CD8-positive, alpha-beta memory T cell (primary cell): ENCODE measurements at places on chromosomes 1 and 21.

- H3K4me3 ChIP-seq, result peak overlapping the region; percentile 38
- DNase-seq, result peak; percentile 97
- H3K27ac ChIP-seq, result peak overlapping the region; percentile 87
- peaks cover 50% of the 10 kb centered on the region for H3K4me1 ChIP-seq
Observed at GRCh38 chr1:15949453-15950245, 26.3 kb downstream of the ZBTB17 start.

DNA sequence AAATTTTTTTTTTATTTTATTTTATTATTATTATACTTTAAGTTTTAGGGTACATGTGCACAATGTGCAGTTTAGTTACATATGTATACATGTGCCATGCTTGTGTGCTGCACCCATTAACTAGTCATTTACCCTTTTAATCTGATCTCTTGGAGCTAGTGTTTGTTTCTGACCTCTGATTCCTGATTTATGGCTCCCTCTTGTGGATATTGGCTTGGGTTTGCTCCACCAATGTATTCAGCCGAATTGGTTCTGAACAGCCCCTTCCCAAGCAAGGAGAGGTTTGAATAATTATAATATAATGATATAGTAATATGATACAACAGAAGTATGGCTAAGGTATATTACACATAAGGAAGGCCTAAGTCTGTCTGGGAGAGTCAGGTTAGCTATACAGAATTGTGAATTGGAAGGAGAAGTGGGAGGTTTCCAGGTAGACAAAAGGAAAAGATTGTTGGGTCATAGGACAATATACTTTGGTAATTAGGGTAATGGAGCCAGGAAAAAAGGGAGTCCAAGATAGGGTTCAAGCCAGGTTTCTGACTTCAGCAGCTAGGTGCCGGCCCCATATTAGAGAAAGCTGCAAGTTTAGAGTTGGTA, 53.1 kb upstream of the HMCN1 start:
- H3K27ac ChIP-seq, result no peak overlapping the region
- peaks cover 15% of the 10 kb centered on the region for H3K4me1 ChIP-seq
- no peaks in the 10 kb centered on the region for H3K36me3 ChIP-seq
- no peaks in the 10 kb centered on the region for H3K27me3 ChIP-seq
- no peak overlapping the region for H3K4me3 ChIP-seq
- peak; percentile 17 for DNase-seq

GRCh38 chr1:86508583-86508969, 38.3 kb upstream of the CLCA4 start:
- no peak for DNase-seq
- no peaks in the 10 kb centered on the region for H3K27me3 ChIP-seq
- no peaks in the 10 kb centered on the region for H3K4me1 ChIP-seq
- H3K36me3 ChIP-seq, result no peaks in the 10 kb centered on the region

DNA sequence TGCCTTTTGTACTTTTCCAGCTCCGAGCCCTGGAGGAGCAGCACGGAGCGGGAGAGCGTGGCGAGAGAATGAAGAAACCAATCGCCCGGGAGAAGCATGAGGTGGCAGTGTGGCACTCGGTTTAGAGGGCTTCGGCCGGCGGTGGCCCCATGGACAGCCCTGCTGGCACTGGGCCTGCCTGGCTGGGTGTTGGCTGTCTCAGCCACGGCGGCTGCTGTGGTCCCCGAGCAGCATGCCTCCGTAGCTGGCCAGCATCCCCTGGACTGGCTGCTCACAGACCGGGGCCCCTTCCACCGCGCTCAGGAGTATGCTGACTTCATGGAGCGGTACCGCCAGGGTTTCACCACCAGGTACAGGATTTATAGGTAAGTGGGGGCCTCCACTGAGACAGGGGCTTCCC, 59.0 kb downstream of the BRINP2 start:
- H3K4me1 ChIP-seq, result no peaks in the 10 kb centered on the region
- H3K27me3 ChIP-seq, result no peaks in the 10 kb centered on the region
- no peak overlapping the region for H3K27ac ChIP-seq
- no peaks in the 10 kb centered on the region for H3K36me3 ChIP-seq
- no peak overlapping the region for H3K4me3 ChIP-seq

DNA sequence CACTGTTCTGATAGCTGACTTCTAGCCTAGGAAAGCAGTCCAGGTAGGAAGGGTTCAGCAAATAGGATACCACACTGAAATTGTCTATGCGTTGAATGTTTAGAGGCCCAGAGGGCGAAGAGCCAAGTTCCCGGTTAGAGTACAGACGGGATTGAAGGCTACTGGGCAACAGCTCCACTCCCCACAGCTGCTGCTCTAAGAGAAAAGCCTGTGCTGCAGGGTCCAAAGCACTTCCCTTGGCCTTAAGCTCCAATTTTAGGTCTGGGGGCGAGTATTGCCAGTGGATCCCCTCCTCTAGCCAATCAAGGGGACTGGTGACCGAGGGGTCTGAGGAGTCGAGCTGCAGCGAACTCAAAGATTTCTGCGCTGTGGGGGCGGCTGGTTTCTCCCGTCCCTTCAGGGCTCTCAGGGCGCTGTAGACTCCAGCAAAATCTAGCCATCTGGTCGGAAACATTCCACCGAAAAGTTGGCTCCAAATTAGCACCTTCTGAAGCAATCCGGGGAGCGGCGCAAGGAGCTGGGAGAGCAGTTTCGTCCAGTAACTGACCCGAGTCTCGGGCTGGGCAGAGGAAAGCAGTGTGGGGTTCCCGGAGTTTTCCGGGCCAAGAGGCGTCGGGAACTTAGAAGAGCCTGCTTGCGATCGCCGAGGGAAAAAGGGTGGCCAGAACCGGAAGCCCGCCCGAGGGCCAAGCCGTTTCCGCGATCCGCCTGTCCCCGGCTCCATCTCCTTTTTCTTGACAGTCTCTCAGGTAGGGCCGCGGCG, 748 bp downstream of the PPP1R15B start:
- peaks cover 18% of the 10 kb centered on the region for H3K36me3 ChIP-seq
- DNase-seq, result peak; percentile 17
- H3K27me3 ChIP-seq, result no peaks in the 10 kb centered on the region
- H3K4me1 ChIP-seq, result peaks cover 12% of the 10 kb centered on the region
- peak overlapping the region; percentile 100 for H3K27ac ChIP-seq

GRCh38 chr1:238861342-238862066, 524.9 kb upstream of the CHRM3 start:
- H3K27me3 ChIP-seq, result no peaks in the 10 kb centered on the region
- DNase-seq, result no peak
- no peaks in the 10 kb centered on the region for H3K4me1 ChIP-seq
- no peak overlapping the region for H3K4me3 ChIP-seq
- no peak overlapping the region for H3K27ac ChIP-seq

DNA sequence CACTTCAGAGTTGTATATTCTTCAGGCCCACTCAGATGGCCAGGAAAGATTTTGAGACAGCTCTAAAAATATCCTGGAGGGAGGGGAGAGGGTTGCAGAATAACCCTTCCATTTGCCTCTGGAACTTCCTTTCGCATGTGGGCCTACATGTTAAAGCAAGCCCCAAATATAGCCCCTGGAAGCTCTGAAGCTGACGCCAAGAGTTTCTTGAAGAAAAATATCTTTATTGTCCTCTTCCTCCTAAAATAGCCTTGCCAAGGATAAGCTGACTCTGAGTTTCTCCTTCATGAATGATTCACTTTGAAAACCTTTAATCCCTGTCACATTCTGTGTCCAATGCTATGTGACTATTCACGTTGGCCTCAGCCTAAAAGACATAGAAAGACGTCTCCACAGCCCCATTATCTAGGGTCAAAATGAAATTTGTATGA, 6.4 kb downstream of the C1orf116 start:
- H3K27me3 ChIP-seq, result peaks cover 4% of the 10 kb centered on the region
- no peaks in the 10 kb centered on the region for H3K4me1 ChIP-seq
- DNase-seq, result no peak
- no peaks in the 10 kb centered on the region for H3K36me3 ChIP-seq
- H3K27ac ChIP-seq, result peak overlapping the region; percentile 91

DNA sequence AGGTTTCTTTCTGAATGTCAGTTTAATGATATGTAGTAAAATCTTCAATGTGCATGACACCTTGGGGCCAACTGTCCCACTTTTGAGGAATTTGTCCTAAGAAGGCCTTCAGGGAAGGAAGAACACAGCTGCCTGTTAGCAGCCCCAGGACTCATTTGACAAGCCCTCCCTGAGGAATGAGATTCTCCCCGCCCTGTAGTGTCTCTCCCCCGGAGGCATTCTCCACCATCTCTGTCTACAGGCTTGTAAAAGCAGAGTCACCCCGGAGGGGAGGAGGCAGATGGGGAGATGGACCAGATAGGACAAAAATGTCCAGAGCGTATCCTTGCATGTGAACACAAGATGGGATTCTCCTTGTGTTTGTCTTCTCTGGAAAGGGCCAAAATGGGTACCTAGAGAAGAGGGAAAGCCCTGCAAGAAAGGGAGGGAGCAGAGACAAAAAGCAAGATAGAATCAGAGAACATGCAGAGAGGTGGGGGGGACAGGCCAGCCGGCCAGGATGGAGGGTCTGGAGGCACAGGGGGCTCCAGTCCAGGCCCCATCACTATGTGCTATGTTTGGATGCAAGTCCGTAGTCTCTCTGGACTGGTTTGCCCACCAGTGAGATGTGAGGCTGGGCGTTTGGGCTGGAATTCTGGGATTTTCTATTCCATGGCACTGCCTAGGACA, 12.0 kb upstream of the WNT3A start:
- no peak for DNase-seq
- H3K27me3 ChIP-seq, result no peaks in the 10 kb centered on the region

GRCh38 chr1:87132284-87132870, 196.3 kb upstream of the LMO4 start:
- H3K27ac ChIP-seq, result no peak overlapping the region
- DNase-seq, result no peak
- peaks cover 10% of the 10 kb centered on the region for H3K27me3 ChIP-seq

- no peaks in the 10 kb centered on the region for H3K27me3 ChIP-seq
- no peak overlapping the region for H3K4me3 ChIP-seq
- H3K4me1 ChIP-seq, result peaks cover 6% of the 10 kb centered on the region
Observed at GRCh38 chr1:210937846-210938245, 196.1 kb downstream of the KCNH1 start.

DNA sequence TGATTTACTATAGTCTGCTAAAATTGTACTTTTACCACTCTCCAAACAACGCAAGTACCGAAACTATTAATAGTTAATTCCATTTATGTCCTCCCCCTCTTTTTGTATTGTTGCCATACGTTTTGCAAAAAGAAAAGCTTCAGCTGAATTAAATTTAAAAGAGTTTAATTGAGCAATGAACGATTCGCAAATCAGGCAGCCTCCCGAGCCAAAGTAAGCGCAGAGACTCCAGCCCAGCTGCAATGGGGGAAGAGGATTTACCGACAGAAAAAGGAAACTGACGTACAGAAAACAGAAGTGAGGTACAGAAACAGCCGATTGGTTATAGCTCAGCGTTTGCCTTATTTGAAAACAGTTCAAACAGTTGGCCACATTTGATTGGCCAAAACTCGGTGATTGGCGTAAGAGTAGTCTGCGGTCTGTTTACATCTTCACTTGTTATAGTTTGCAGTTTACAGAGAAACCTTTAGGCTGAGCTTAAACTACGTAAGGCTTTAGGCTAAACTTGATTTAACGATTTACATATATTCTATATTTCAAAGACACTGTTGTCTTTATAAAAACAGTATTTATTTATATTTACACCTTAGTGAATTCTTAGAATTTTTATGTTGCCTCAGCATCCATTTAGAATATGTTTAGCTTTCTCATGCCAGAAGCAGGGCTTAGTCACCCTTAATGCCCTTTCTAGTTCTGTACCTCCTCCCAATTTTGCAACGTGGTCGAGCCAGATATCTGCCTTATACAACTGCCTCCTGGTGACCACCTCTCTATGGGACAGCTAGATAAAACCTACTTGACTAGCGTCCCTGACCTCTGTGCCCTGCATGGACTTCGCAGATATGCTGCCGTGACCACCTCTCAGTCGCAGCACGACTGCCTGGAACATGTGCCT, 23.8 kb downstream of the CR1 start:
- DNase-seq, result no peak
- no peak overlapping the region for H3K4me3 ChIP-seq
- no peaks in the 10 kb centered on the region for H3K4me1 ChIP-seq
- no peaks in the 10 kb centered on the region for H3K27me3 ChIP-seq
- H3K36me3 ChIP-seq, result no peaks in the 10 kb centered on the region

DNA sequence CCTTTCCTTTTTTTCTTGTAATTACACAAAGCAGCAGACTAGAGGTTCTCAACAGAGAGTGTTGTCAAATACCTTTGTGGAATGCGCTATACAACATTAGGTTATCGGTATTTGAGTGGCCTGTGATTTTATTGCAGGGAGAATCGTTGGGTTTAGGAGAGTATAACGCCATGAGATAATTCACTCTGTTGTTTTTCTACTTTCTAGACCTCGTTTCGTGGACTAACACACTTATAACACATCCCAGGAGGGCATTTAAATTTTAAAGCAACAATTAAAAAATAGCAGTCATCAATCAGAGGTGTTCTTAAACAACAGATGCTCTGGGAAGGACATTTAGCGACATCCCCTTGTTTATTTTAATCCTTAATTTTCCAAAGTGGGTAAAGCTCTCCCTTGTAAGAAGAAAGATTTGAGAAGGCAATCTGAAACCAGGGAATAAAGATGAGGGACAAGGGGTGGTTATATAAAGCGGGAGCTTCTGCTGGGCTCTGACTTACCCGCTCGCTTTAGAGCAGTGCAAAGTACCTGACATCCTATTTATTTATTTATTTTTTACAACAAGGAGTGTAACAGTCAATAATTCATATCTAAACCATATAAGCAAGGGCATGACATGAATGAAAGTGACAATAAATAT, 4.9 kb downstream of the PBX1 start:
- H3K27me3 ChIP-seq, result no peaks in the 10 kb centered on the region
- H3K36me3 ChIP-seq, result no peaks in the 10 kb centered on the region
- peaks cover 3% of the 10 kb centered on the region for H3K4me1 ChIP-seq
- DNase-seq, result no peak

DNA sequence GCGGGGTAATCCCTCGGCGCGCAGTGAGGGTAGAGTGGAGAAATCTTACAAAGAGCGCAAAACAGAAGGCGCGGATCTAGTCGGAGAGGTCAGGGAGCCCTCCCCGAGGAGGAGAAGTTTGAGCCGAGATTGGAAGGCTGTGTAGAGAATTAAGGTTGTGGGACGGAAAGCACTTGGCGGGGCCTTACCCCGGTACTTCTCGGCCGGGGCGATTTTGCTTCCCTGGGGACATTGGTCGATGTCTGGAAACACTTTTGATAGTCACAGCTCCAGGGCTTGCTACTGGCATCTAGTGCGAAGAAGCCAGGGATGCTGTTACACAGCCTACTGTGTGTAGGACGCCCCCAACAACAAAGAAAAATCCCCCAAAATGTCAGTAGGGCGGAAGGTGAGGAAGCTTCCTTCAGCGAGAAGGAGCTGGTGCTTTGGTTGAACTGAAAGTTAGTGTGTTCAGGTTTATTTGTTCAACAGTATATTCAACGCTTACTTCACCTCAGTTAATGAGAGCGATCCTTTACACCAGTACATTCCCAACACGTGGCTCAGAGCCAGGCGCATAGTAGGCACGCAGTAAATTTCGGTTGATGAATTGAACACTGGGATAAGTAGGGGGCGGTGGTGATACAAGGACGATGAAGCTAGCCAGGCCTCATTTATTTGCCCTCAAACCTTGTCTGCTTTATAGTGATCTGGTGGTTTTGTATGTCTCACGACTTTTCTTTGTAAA, 807 bp downstream of the CEP85 start:
- no peak for DNase-seq
- H3K27ac ChIP-seq, result peak overlapping the region; percentile 89
- peaks cover 29% of the 10 kb centered on the region for H3K4me1 ChIP-seq
- H3K4me3 ChIP-seq, result peak overlapping the region; percentile 96
